ENCODE measurements at places on chromosomes 5 and 9. TPM values are rescaled to one million over a fixed set of nuclear protein-coding genes. Genes with fewer than 3 reads are reported as not detected.

Gene SECISBP2
- 98.0 TPM for total RNA-seq

Gene CDK5RAP2
- 70.0 TPM for total RNA-seq

Gene ANKRD18A
- total RNA-seq: 4.6 TPM

Gene CCL27
- not detected for total RNA-seq

Gene OBP2B
- total RNA-seq: not detected

Gene PRUNE2
- total RNA-seq: 95.8 TPM

Gene KIF20A
- total RNA-seq: 12.9 TPM

Gene CCNI2
- 0.60 TPM for total RNA-seq

Gene NUTM2G
- not detected for total RNA-seq

Gene TXNDC8
- total RNA-seq: not detected

Gene KIF3A
- 49.0 TPM for total RNA-seq

Gene SLC1A1
- 9.8 TPM for total RNA-seq

Gene ECSCR
- 10.8 TPM for total RNA-seq

Gene NR2F1-AS1
- total RNA-seq: 32.1 TPM

Gene CARD9
- total RNA-seq: 7.9 TPM

Gene NMUR2
- 0.22 TPM for total RNA-seq

Gene CENPH
- 9.8 TPM for total RNA-seq

Gene RANBP6
- total RNA-seq: 60.9 TPM

Gene PRDM9
- total RNA-seq: not detected

Gene PALM2AKAP2
- total RNA-seq: 40.9 TPM

Gene ACTBL2
- total RNA-seq: not detected

All from camera-type eye (tissue), 1 donor.